ENCODE measurements at places on chromosomes 12 and 14.

- DNase-seq, result no peak
Measured at GRCh38 chr12:58884916-58885315, 35.4 kb downstream of the LRIG3 start.

DNA sequence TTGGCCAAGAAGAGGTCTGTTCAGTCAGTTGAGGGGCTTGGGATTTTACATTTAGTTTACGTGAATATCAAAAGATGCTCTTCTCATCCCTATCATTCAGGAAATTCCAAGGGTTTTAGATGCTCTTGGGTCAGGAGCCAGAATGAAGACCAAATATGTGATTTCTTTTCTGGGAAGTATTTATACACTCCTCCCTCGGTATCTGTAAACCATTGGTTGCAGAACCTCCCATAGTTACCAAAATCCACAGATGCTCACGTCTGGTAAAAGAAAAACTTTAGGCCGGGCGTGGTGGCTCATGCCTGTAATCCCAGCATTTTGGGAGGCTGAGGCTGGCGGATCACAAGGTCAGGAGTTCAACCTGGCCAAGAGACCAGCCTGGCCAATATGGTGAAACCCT is 75.9 kb downstream of the TNFAIP2 start:
- no peak for DNase-seq

DNA sequence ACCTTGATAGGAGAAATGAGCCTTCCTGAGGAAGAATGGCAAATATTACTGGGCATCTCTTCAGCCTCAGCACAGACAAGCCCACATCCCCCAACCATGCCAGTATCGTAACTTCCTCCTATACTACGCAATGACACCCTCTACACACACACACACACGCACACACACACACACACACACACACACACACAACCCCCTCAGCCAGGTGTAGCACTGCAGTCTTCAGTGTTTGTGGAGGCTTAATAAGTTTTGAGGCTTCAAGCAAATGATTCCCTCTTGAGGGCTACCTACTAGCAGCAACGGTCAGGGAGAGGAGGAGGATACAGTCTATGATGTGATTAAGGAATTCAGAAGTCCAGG is 1.6 kb downstream of the DGKA start:
- no peak for DNase-seq

DNA sequence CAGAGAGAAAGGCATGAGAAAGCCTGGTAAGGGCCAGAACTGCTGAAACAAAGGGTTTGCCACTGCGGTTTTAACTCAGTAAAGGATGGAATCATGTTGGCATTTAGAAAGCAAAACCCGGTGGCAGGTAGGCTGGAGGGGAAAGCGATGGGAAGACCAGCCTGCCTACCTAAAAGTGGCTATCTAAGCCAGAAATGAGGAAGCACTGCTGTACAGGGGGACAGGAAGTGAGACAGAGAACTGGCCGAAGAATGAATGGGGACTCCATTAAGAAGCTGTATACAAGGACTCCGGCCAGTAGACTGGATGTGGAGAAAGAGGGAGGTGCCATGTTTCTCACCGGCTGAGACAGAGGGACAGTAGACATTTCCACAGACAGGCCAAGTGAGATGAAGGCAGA is 48.2 kb downstream of the PPM1H start:
- DNase-seq, result no peak

DNA sequence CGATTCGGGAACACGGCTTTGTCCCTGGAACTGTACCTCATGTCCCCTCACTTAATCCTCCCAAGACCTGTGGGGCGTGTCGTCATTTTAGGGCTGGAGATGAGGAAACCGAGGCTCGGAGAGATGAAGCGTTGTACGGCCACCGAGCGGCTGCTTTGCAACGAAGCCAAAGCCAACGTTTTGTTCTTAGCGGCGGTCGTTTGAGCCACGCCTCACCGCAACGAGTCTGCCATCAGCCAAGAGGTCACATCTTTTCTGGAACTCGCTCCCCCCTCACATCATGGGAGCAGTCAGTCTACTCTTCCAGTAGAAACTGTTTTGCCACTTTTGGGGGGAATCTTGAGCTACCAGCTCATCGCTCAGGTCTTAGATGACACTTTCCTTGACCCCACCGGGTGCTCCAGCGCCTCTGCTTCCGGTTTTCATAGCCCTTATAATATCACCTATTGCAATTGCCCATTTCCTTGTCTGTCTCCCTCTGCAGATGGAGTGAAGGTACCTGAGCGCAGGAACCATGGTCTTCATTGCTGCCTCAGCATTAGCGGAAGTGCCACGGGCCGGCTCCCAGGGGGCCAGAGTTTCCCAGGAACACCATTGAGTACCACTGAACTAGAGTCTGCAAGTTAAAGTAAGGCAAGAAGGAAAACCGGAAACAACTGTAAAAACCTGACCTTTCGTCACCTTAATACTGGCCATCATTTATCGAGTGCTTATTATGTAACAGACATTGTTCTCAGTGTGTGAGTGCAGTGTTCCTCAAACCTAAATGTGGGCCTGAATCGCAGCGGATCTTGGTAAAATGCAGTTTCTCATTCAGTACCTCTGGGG is 19.6 kb downstream of the NINJ2 start:
- no peak for DNase-seq
